ENCODE measurements at places on chromosomes 2 and 18.

DNA sequence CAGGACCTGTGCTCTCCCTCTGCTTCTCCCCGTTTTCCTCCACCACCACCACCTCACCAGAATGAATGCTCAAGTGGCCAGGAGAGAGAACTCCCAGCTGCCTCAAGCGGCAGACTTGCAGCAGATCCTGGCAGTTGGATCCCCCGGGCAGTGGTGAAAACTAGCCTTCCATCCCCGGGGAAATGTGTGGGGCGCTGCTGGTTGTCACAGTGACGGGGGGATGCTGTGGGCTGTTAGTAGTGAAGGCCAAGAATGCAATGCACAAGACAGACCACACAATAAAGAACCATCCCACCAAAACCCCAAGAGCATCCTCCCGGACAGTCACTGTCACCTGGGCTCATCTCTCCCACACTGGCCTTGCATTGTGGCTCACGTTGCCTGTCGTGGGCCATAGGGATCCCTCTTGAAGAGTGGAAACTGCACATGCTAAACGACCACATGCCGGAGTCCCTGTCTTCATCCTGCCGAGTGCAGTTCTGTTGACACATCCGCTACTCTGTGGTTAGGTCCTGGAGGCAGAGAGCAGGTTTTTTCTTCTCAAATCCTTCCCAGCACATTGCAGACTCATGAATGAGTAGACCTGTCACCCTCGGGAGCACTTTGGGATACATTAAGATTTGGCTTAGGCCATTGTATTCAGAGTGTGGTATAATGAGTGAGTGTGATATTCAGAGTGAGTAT, 13.5 kb downstream of the SPATA3 start:
- no peak for DNase-seq

GRCh38 chr2:144718376-144718775, 198.5 kb upstream of the ZEB2 start:
- no peak for DNase-seq

DNA sequence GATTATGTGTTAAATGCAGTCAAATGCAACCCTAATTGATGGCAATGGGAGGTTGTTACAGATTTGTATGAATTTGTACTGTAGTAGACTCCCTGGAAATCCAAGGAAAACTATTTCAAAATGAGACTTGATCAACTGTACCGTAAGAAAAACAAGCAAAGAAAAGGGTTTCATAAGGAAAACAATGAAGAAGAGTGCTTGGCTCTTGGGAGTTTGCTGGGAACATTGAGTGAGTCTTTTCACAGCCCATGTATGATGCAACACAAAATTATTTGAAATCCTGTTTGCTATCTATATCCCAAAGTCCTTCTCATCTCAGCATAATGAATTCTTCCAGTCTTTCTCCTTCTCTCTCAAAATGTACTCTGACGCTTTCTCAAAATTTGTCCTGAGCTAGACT, 67.0 kb upstream of the OSR1 start:
- no peak for DNase-seq

DNA sequence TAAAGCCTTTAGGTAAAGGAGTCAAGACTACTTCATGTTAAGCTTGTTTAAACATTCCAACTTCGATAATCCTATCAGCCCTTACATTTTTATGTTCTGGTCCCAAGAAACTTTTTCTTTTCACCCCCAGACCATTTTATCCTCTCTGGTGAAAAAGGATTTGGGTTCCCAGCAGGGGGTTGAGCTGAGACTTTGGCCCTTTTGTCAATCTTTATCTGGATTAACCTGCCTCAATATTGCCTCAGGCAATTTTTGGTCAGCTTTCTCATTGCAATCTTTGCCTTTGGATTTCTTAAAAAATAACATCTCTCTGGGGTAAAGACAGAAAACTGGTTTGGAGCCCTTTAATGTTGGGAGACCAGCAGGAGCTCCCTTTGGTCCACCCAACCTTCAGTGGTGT, 33.9 kb upstream of the CSRNP3 start:
- no peak for DNase-seq

GRCh38 chr2:174750923-174751441, 13.3 kb downstream of the CHRNA1 start:
- DNase-seq, result no peak

- DNase-seq, result peak; percentile 32
Measured at GRCh38 chr18:37565977-37566478, 430 bp upstream of the CELF4 start.

GRCh38 chr2:102239344-102239743, 52.5 kb downstream of the IL1RL2 start:
- no peak for DNase-seq

- DNase-seq, result no peak
Measured at GRCh38 chr2:50346629-50347357, 685.1 kb downstream of the NRXN1 start.

DNA sequence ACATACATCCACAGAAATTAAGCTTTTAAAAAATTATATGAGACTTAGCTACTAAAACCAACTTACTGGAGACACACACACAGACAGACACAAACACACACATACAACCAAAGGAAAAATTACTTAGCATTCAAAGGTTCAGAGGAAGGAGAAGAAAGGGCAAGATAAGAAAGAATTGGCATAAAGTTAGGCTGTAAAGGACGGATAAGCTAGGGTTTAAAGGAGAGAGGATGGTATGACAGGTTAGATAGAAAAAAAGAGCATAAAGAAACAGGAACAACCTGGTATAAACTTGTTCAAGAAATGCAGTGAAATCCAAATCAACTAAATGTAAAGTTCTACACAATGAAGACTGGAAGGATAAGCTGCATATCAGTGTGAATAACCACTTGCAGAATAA, 73.4 kb downstream of the SLC66A3 start:
- no peak for DNase-seq

DNA sequence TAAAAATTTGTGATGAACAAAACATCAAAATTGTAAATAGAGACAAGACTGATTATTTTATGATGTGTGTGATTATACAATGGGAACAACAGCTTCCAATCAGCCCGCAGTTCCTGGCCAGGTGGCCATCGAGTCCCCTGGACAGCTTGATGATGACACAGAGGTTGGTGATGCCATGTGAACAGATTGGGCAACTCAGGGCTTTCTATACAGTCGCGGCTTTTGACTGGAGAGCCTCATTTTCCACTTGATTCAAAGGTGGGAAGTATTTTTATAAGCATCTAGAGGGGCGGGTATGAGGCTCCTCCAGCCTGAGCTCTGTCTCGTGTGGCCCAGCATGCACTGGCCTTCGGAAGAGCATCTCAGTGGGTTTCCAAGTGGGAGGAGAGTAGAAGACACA, 14.9 kb upstream of the HPCAL1 start:
- no peak for DNase-seq

- DNase-seq, result peak; percentile 10
Measured at GRCh38 chr2:161102770-161103450, 57.3 kb upstream of the TANK start.
